Brain (organoid and tissue), 16 donors: ENCODE measurements at places on chromosomes 1 and 21. TPM values are rescaled to one million over a fixed set of nuclear protein-coding genes. Genes with fewer than 3 reads are reported as not detected.

The SPRR2G gene
- not detected for polyA plus RNA-seq

The RNASEL gene
- polyA plus RNA-seq: 1.4 TPM

The LCA5L gene
- 0.17 TPM for polyA plus RNA-seq

The FMO1 gene
- 0.58 TPM for polyA plus RNA-seq

The ZSWIM5 gene
- polyA plus RNA-seq: 7.7 TPM

The TSPAN2 gene
- 0.15 TPM for polyA plus RNA-seq

The CFHR1 gene
- not detected for polyA plus RNA-seq

The WRAP73 gene
- 29.7 TPM for polyA plus RNA-seq

The ELOVL1 gene
- polyA plus RNA-seq: 158 TPM

The FCRL1 gene
- polyA plus RNA-seq: not detected

The C1orf146 gene
- not detected for polyA plus RNA-seq

The ACTA1 gene
- polyA plus RNA-seq: 0.88 TPM

The MRPL24 gene
- polyA plus RNA-seq: 111 TPM

The S100A1 gene
- 570 TPM for polyA plus RNA-seq

The SLAMF1 gene
- not detected for polyA plus RNA-seq

The LYPD8 gene
- polyA plus RNA-seq: 1.1 TPM

The ST6GALNAC5 gene
- 9.5 TPM for polyA plus RNA-seq

The PM20D1 gene
- not detected for polyA plus RNA-seq

The CA14 gene
- 18.1 TPM for polyA plus RNA-seq

The RNU1-4 gene
- polyA plus RNA-seq: not detected

The RUNX1 gene
- polyA plus RNA-seq: 5.0 TPM

The FOXJ3 gene
- polyA plus RNA-seq: 44.2 TPM

The MYBPHL gene
- polyA plus RNA-seq: 0.75 TPM

The NBPF10 gene
- polyA plus RNA-seq: 0.12 TPM

The USH2A gene
- 0.17 TPM for polyA plus RNA-seq

The FABP3 gene
- polyA plus RNA-seq: 42.1 TPM

The GPR3 gene
- polyA plus RNA-seq: 2.7 TPM

The SERINC2 gene
- 64.8 TPM for polyA plus RNA-seq

The FBXO2 gene
- polyA plus RNA-seq: 103 TPM

The GDAP2 gene
- polyA plus RNA-seq: 9.0 TPM

The NOS1AP gene
- 4.9 TPM for polyA plus RNA-seq

The HCN3 gene
- polyA plus RNA-seq: 22.3 TPM

The NMNAT2 gene
- polyA plus RNA-seq: 12.3 TPM

The RAB25 gene
- 113 TPM for polyA plus RNA-seq

The ZNF362 gene
- polyA plus RNA-seq: 61.4 TPM

The ECM1 gene
- polyA plus RNA-seq: 7.3 TPM

The LDLRAD1 gene
- not detected for polyA plus RNA-seq

The CELA3B gene
- polyA plus RNA-seq: not detected

The SPRR2A gene
- polyA plus RNA-seq: not detected

The PRUNE1 gene
- polyA plus RNA-seq: 46.6 TPM

The KCNT2 gene
- 2.0 TPM for polyA plus RNA-seq

The ABCA4 gene
- polyA plus RNA-seq: 0.19 TPM

The NPPA gene
- polyA plus RNA-seq: 10.0 TPM

The RASSF5 gene
- 3.4 TPM for polyA plus RNA-seq

The RALGPS2 gene
- 4.2 TPM for polyA plus RNA-seq

The FAM167B gene
- 4.8 TPM for polyA plus RNA-seq

The PIK3R3 gene
- polyA plus RNA-seq: 43.0 TPM

The MRAP gene
- polyA plus RNA-seq: 0.92 TPM

The ACTL8 gene
- polyA plus RNA-seq: not detected

The PRKCZ gene
- 76.5 TPM for polyA plus RNA-seq

The RNU1-3 gene
- not detected for polyA plus RNA-seq

The FAM72D gene
- polyA plus RNA-seq: 5.3 TPM
